ENCODE measurements at places on chromosomes 5 and 9. TPM values are rescaled to one million over a fixed set of nuclear protein-coding genes. Genes with fewer than 3 reads are reported as not detected.

GRCh38 chr9:131393622-131394463, at the start of gene PRRC2B:
TSS of gene PRRC2B (plus strand) at chr9:131394086. CDS start at chr9:131430145, 36,059 bp downstream.
- H3K4me3 ChIP-seq: peak within 1 kb of the TSS; percentile 91
- peak; percentile 95 for DNase-seq
- H3K27ac ChIP-seq: peak within 1 kb of the TSS; percentile 96
- H3K4me1 ChIP-seq: peaks cover 43% of the 10 kb centered on the region

DNA sequence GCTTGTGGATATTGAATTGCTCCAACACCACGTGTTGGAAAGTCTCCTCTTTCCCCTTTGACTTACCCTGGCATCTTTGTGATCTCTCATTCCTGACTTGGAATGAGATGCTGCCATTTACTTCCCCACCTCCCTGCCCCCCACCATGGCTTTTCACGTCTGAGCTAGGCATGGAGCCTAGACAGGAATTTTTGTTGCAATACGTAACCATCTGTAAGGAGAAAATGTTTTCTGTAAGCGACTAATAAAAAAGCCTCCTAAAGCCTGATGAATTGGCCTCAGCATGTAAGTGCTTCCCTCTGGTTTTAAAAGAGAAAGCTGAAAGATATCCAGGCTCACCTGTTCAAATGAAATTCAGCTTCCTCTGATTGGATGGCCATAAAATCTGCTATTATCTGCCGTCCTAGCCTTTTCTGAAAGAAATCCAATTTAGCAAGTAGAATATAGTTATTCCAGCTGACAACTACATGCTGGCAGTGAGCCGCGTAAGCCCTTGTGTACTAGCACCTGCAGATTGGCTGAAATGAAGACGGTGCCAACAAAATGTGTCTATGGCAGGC, 200.1 kb downstream of the NSG2 start:
- H3K27ac ChIP-seq: no peak overlapping the region
- no peaks in the 10 kb centered on the region for H3K4me1 ChIP-seq
- DNase-seq: no peak
- no peak overlapping the region for H3K4me3 ChIP-seq

DNA sequence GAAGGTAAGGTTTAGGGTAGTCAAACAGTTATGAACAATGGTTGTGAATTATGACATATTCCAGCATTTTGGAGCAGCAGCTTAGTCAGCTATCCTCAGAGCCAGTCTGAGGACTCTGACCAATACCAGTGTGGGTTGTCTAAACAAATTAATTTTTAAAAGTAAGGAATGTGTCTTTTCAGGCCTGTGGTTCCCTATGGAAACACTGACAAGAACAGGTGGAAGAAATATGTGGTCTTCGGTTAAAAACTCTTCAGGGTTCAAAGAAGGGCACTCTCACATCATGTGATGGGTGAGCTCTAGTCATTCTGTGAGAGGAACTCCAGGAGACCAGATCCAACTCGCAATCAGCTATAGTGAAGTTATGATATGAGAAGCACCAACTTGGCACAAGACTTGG, 33.5 kb upstream of the ALDOB start:
- H3K4me1 ChIP-seq: peaks cover 23% of the 10 kb centered on the region
- no peak overlapping the region for H3K27ac ChIP-seq
- H3K27me3 ChIP-seq: no peaks in the 10 kb centered on the region

DNA sequence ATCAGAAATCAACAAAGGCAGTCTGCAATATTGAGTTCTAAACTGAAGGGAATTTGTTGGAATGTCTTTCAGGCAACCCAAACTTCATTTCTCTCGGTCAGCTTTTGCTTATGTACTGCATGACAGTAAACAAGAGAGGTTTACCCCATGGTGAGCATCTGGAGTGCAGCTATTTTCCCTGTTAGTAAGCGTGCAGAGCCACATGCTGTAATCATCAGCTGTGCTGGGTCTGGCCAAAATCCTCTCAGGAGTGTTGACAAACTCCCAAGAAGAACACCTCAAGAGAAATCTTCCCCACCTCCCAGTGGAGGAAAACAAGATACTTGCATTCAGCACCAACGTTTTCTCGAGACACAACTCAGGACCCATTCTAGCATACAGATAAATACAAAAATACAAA, 83.6 kb upstream of the ADAMTSL1 start:
- no peaks in the 10 kb centered on the region for H3K27me3 ChIP-seq
- H3K4me3 ChIP-seq: no peak overlapping the region
- H3K4me1 ChIP-seq: peaks cover 27% of the 10 kb centered on the region
- no peak for DNase-seq
- no peaks in the 10 kb centered on the region for H3K36me3 ChIP-seq

DNA sequence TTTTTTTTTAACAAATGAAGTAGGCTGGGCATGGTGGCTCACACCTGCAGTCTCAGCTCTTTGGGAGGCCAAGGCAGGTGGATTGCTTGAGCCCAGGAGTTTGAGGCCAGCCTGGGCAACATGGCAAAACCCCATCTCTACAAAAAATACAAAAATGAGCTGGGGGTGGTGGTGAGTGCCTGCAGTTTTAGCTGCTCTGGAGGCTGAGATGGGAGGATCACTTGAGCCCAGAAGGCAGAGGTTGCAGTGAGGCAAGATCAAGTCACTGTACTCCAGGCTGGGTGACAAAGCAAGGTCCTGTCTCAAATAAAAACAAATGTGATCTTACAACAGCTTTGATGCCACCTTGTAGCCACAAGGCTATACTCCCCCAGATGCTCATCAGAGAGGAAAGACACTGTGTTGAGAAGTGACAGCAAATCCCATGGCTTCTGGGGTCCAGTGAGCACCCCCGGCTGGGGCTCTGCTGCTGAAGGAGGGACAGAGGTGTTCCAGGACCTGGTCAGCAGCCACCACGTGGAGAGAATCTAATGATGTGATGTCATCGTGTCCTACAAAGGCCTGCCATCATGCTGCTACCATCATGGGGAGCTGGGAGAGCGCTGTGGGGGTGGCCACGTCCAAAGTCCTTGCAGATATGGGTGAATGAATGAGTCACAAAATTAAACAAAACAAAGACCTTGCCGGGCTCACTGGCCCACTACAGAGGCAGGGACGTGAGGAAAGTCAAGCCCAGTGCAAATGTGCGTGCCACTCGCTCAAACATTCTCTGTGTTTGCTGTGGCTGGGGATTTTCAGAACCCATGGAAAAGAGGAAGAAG, 60.7 kb downstream of the PRRT1B start:
- H3K27me3 ChIP-seq: no peaks in the 10 kb centered on the region
- H3K4me1 ChIP-seq: peaks cover 35% of the 10 kb centered on the region
- peaks cover 18% of the 10 kb centered on the region for H3K36me3 ChIP-seq
- peak overlapping the region; percentile 1 for H3K27ac ChIP-seq
- DNase-seq: no peak

GRCh38 chr5:95733107-95733665, 2.0 kb downstream of the RHOBTB3 start:
- peak overlapping the region; percentile 96 for H3K4me3 ChIP-seq
- peaks cover 46% of the 10 kb centered on the region for H3K36me3 ChIP-seq
- H3K27me3 ChIP-seq: no peaks in the 10 kb centered on the region
- peaks cover 65% of the 10 kb centered on the region for H3K4me1 ChIP-seq
- H3K27ac ChIP-seq: peak overlapping the region; percentile 93
- DNase-seq: no peak

DNA sequence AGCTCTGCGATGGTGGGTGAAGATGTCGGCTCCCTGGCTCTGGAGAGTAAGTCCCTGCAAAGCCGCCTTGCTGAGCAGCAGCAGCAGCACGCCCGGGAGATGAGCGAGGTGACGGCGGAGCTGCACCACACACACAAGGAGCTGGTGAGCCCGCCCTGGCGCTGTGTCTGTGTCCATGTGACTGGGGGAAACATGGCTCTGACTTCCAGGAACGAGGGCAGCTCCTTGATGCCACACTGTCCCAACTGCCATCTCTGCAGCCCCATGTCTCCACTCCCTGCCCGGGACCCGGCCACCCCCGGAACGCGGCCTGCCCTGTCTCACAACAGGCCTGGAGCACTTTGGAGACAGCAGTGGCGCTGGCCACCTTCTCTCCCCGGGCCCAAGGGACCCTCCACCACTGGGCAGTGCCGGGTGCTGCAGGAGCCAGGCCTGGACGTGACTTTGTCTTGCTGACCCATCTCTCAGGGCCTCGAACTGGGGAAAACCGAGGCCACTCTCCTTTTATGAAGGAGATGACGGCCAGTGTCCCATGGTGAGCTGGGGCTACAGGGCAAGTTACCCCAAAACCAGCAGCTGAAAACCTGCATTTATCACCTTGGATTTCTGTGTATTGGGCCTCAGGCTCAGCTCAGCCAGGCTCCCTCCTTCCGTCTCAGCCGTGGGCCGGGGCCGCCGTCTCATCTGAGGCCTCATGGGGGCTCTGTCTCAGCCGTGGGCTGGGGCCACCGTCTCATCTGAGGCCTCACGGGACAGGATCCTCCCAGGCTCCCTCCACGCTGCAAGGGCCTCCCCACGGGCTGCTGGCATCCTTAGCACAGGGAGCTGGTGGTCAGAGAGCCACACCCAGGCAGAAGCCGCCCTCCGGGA, 28.6 kb downstream of the CEP72 start:
- peaks cover 7% of the 10 kb centered on the region for H3K4me1 ChIP-seq
- no peak overlapping the region for H3K4me3 ChIP-seq
- H3K27ac ChIP-seq: no peak overlapping the region
- no peaks in the 10 kb centered on the region for H3K27me3 ChIP-seq
- peak; percentile 84 for DNase-seq

DNA sequence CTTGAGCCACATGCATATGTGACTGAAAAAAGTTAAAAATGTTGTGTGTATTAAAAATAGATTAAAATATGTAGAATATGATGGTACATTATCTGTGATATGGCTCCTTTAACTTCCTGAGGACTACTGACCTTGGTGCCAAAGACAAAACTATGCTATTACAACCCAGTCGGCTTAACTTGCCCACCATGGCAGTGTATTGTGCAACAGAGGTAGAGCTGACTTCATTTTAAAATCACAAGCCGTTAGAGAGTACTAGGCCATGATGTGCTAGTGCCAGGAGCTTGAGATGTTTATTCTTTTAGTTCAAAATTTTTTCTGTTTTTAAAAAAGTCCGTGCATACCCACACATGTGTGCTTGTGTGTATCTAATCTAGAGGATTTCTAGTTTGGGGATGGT, 46.3 kb downstream of the NAA35 start:
- H3K36me3 ChIP-seq: peaks cover 51% of the 10 kb centered on the region
- no peaks in the 10 kb centered on the region for H3K4me1 ChIP-seq
- H3K27ac ChIP-seq: no peak overlapping the region
- no peak overlapping the region for H3K4me3 ChIP-seq

Gene TNC
- total RNA-seq: 75.1 TPM

Gene ADGRD2
- not detected for total RNA-seq

Gene AGXT2
- total RNA-seq: not detected

Gene IFNK
- not detected for total RNA-seq

Gene CMBL
- total RNA-seq: 24.2 TPM
